ENCODE measurements at places on chromosomes 4 and X.

DNA sequence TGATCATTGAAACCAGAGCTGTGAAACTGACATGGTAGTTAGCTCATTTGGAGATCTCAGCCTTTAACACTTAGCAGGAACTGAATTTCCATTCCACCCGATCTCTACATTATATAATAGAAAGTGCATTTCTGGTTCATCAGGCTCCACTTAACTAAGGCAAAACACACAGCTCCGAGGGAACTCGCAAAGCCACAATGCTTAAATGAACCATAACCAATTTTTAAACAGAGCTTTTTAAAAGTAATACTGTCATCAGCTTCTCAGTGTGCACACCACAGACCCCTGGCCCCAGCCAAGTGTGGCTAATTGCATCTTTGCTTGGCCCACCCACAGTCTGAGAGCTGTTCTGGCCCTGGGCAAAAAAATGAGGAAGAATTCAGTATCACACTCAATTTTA lies 66.1 kb downstream of the DCHS2 start:
- DNase-seq = no peak

GRCh38 chr4:101862595-101862994 lies 72.1 kb downstream of the BANK1 start:
- no peak for DNase-seq

GRCh38 chr4:164596927-164597326 lies 157.0 kb upstream of the SMIM31 start:
- DNase-seq = no peak

DNA sequence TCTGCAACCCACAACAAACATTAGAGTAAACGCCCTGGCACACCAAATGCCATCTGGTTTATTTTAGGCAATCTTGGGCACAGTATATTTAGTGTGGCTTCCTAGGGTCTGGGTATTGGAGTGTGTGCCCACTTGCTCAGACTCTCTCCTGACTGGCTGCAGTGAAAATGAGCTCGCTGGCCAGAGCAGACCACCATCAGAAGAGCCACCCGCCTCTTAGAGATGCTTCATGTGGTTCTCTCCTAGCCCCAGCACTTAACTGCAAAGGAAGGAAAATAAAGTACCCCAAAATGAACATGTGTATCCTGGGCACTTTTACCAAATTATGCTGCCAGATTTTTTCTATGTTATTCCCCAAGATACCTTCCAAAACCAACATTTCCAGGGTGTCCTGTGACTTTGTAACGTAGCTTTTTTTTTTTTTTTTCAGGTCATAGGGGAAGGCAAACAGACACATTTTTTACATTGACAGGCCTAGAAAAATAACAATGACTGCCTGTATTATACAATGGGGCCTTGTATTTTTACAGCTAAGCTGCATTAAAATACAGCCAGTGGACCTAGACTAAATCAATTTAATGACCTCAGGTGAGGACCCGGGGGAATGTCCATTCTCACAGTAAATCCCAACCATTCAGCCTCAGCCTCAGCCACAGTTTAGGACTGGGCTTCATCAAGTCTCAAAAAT lies 193.7 kb downstream of the RASL11B start:
- no peak for DNase-seq

DNA sequence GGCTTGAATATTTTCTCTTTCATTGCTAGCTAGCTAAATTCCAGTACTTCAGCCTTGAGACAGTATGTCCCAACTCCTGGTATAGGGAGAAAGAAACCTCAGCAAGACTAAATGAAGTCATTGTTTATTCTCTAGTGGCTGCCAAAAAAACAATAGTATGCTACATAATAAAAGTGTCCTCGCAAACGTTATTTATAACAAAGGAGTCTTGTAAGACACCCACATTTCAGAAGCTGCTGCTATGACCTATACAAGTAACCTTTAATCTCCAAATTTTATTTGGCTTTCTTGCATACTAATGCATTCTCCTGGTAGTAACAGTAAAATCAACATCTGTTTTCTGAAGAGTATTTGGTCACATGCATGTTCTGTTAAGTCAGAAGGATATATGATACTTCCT lies 28.8 kb downstream of the NEK1 start:
- no peak for DNase-seq

DNA sequence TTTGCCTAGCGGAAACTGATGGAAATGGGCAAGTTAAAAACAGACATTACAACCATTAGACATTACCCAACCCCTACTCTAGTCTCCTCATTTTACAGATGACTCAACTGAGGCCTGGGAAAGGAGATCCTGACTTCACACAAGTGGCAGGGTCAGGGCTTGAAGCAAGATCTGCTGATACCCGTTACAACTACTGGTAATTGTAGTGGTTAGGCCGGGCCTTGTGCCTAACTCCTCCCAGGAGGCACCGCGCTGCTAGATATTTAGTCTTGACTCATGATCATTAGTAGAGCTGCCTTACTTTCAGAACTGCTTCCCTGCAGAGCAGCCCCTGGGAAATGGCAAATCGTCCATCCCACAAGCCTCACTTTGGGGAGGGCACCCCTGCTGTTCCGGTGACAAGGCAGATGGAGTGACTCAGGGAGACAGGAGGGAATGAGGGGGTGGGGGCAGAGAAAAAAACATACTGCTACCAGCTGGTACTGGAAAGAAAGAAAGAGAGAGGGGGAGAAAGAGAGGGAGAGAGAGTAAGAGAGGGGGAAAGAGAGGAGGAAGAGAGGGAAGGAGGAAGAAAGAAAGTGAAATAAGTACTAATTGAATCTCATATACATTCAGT lies 12.2 kb downstream of the ARHGEF6 start:
- DNase-seq = no peak

DNA sequence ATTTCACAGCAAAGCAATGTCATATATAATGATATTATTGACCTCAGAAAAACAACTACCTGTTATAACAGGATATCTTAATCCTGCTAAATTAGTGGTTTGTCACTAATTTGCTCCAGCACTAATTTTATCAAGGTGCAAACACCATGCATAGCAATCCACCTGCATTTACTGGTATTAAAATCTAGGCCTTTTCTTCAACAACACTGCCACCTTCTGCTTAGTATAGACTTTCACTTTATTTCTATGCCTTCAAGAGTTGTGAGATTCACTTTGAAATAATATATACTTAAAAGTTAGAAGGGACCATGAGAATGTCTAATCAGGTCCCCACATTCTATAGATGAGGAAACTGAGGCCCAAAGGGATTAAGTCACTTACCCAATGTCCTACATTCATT lies 82.1 kb upstream of the IQCM start:
- DNase-seq = no peak

DNA sequence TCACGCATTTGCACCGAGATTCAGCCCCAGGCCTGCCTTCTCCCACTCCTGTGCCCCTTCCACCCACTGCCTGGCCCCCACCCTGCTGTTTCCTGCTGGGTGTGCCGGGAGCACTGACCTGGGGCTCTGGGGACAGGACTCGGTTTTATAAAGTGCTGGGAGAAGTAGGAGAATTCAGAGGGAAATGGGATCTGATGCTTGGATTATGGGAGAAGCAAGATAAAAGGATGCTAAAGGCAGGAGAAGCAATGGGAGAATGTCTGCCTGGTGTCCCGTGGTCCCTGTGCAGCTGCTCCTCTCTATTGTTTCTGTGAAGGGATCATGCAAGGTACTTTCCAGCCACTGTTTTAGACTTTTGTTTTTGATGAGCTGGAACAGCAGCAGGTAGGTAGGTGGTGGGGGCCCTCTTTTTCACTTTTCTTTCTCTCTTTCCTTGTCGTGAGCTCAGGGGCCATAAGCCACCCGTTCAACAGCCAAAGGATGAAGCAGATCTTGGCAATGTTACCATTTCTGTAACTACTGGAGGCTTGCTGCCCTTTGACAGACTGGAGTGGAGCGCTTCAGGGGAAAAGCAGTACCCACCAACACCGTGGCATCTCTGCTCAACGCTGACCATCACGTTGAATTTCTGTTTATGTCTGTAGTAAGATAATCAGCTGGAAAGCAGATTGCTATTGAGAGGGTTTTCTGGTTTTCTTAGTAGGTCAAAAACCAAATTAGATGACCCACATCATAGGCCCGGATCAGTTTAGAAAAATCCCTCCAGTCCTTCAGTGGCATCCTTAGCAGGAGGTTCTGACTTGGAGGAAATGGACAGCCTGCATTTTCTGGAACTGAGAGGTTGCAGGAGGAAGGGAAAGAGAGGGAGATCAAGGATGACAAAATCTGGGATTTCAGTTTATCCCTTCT lies 63.8 kb upstream of the ENPP6 start:
- DNase-seq = no peak

GRCh38 chrX:44675362-44676024 lies 132.8 kb upstream of the FUNDC1 start:
- DNase-seq = no peak

GRCh38 chr4:60129740-60130139 lies 1070.4 kb upstream of the ADGRL3 start:
- no peak for DNase-seq

DNA sequence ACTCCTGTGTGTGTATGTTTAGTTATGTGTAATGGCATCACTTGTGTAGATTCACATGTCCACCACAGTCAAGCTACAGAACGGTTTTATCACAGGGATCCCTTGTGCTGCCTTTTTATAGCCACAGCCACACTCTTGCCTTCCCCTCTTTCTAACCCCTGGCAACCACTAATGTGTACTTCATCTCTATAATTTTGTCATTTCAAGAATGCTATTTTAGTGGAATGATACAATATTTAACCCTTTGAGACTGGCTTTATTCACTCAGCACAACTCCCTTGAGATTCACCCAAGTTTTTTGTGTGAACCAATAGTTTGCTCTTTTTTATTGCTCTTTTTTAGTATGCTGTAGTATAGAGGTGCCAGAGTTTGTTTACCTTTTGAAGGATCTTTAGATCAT lies 112.1 kb downstream of the CDKL5 start:
- DNase-seq = no peak

DNA sequence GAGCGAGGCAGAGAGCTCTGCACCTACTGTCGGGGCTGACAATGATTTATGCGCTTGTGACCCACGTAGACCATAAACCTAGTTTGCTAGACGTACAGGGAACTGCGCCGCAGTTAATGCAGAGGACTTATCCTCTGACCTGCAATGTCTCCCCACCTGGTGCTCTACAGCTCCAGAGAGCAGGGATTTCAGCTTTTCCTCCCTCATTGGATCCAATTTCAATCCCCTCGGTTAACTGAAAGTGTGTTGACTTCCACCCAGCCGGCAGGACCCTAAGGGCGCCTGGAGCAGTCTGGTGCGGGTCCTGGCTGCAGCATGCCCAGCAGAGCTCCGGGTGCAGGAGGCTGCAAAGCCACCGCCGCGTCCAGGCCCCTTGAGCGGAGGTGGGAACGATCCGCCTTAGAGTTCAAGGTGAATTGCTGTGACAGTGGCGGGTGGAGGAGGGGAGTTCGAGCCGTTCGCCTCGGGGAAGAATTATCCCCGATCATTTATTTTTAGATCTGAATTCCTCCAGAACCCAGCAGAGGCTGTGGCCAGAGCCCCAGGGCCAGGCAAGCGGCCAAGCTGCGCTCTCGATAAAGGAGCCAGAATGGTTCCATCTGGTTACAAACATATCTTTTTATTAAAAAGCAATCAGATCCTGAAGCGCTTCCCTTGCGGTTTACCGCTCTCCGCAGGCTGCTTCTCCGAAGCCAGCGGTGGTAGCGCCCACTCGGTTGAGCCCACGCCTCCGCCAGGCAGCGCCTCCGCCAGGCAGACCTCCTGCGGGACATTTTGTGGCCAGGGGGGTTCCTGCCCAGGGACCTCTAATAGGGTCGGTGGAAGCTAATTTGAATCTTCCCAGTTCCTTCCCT lies 66.0 kb downstream of the FBXO8 start:
- DNase-seq = no peak

GRCh38 chrX:40244980-40245379 lies 147.2 kb upstream of the BCOR start:
- no peak for DNase-seq

GRCh38 chrX:131734621-131735020 lies 190.7 kb downstream of the OR13H1 start:
- DNase-seq = no peak

DNA sequence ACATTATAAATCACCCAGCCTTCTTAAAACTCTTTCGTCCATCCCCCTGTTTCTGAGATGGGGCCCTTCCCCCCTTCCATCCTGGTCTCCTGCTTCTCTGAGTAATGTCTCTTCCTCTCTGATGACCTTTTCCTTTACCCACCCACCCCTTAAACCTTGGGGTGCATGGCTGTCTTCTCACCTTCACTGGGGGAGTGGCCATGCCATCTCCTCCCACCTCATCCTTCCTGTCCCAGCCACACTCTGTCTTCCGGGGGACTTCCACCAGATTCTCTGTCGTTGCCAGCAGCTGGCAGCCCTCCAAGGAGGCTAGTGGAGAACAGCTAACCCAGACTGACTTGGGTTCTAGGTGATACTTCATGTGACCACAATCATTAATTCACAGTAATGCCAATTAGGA lies 83.2 kb upstream of the SCML1 start:
- DNase-seq = no peak

DNA sequence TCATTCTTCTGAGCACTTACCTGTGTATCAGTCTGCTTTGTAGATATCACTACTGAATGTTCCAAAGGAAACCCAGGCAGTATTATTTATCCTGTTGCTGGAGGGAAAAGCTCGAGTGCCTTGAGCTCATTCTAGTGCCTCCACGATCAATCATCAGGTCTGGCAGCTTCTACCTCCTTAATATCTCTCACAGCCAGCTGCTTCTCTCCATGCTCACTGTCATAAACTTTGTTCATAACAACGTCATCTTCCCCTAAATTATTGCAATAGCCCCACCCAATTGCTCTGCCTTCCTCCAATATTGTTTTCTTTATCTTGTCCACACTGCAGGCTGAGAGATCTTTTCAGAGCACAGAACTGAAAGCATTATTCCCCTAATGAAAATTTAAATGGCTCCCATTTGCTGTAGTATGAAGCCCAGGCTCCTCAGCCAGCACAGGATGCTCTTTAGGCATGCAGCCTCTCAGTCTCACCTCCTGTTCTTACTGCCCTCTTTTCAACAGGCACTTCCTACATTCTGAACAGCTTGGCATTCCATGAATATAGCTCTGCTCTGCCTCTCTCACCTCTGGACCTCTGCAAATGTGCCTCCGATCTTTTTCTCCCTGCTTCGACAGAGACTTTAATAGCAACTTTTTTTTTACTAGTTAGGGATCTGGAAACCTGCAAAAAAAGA lies 504.2 kb upstream of the IGFBP7 start:
- DNase-seq = no peak

DNA sequence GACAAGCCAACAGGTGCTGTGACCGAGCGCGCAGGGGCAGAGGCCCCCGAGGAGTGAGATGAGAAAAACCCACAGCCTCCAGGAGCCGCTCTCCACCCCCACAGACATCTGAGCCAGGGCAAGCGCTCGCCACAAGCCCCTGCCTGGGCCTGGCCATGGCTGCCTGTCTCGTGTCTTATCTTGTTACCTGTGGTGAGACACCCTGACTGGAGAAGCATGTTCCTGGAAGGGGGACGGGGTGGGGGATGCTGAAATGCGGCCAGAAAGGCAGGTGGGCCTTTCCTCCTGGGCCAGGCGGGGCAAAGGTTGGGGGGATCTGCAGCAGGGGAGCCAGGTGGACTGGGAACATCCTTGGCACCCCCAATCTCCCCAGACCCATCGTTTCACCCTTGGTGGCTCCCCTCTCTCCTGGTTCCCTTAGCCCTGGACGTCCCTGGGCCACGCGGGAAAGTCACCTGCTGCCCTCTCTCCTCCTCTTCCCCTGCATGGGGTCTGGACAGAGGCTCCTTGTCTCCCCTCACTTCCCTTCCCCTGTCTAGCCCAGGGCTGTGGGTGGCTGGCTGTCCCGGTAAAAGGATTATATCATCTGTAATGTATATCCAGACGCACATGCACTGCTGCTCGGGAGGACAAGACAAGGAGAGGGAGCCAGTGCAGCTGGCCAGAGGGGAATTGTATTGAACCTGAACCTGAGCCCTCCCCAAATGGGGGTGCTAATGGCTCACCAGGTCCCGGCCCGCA lies 8.4 kb upstream of the DUSP9 start:
- no peak for DNase-seq
